ENCODE measurements at places on chromosomes 11 and 22. TPM values are rescaled to one million over a fixed set of nuclear protein-coding genes. Genes with fewer than 3 reads are reported as not detected.

DNA sequence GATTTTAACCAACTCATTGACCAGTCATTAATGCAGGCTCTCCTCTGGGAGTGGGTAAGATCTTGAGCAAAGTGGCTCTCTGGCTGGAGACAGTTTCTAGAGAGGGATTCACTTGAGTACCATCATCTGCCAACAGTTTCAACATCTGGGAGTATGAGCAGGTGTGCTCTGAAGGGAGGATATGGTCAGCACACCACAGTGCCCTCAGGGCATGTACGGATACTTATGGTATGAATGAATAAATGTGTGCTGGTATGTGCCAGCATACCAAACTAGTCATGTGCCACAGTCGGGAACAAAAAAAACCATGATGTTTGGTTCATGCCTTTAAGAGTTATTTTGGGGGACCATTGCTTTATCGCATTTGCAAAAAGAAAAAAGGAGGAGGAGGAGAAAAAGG, 1197.5 kb upstream of the TENM4 start:
- no peak for DNase-seq

- no peak for DNase-seq
Measured at GRCh38 chr11:71325418-71326327, 73.3 kb upstream of the SHANK2 start.

DNA sequence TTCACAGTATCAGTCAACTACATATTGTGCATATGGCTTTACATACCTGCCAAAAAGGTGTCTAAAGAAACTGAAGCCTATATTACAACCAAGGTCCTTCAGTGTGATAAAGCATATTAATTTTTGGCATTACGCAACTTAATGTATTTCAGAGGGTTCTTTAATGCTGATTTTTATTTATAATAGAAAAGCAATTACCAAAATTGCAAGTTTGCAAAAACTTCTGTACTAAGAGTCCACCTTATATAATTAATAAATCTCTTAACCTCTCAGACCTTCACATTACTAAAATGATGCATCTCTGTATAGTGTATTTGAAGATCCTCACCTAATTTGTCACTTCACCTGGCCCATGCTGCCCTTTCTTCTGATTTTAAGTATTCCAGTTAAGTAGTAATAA, 128.6 kb downstream of the GUCY1A2 start:
- DNase-seq = no peak

Gene OR10A5
- not detected for total RNA-seq

DNA sequence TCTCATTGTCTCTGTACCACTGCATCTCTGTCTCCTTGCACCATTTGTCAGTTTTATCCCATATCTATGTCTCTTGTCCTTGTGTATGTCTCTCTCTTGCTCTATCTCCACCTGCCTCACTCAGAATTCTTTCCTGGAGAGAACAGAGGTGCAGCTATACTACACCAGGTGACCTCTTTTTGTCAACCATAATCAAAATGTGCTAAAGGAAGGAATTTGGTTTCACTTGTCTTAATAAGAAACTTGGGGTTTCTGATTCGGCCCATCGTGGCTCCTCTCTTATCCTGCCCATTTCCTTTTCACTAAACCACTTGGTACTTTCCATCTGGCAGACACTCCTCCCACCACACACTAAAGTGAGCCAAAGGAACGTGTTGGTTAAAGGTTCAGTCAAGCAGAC, 2.0 kb upstream of the C11orf42 start:
- no peak for DNase-seq

Gene NXPE1
- total RNA-seq = not detected

Gene SCGB1A1
- not detected for total RNA-seq

GRCh38 chr11:76161261-76161961, 44.9 kb downstream of the WNT11 start:
- DNase-seq = peak; percentile 40

DNA sequence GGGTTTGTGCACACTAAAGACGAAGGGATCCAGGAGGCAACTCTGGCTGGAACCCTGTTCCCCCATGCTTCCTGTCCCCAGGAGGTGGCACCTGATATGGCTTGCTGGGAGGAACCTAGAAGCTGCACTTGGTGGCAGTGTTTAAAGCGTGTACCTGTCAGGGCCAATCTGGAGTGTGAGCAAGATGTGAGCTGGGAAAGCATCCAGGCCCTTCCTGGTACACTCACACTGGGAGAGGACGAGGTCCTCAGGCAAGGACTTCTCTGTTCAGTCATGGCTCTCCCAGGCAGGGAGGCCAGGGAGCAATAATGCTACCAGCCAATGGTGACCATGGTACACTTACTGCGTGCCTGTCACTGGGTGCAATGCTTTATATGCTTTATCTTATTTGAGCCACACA, 130.7 kb upstream of the NECTIN1 start:
- DNase-seq = no peak

Gene ACRV1
- 0.47 TPM for total RNA-seq
